Activated CD4-positive, CD25-positive, alpha-beta regulatory T cell treated with anti-CD3 and anti-CD28 coated beads, Interleukin-2, amount 50 U/mL, for 24 hours (primary cell): ENCODE measurements at places on chromosomes 13 and 19.

DNA sequence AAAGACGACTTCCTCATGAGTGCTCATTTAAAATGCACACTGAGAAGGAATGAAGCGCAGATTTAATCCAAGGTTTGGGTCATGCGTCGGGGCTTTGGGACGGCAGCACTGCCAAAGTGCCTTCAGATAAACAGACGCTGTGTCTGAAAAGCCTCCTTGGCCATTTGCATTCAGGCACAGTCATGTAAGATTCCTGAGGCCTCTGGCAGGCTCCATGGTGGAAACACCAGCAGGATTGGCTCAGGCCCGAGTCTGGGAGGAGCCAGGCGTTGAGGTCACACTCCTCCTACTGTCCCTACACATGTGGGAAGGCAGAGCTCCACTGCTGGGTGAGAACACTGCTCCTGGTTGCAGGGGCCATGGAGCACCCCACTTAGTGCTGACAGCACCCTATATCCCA, 113.3 kb upstream of the KL start:
- ATAC-seq: no peak

- ATAC-seq: no peak
Measured at GRCh38 chr13:28984825-28985224, 164.7 kb downstream of the MTUS2 start.

GRCh38 chr19:47109541-47110375, 3.8 kb downstream of the ZC3H4 start:
- ATAC-seq: no peak

- no peak for ATAC-seq
Measured at GRCh38 chr13:106213028-106213757, 322.3 kb downstream of the EFNB2 start.

GRCh38 chr19:10238172-10238783, 7.1 kb upstream of the S1PR2 start:
- ATAC-seq: no peak

DNA sequence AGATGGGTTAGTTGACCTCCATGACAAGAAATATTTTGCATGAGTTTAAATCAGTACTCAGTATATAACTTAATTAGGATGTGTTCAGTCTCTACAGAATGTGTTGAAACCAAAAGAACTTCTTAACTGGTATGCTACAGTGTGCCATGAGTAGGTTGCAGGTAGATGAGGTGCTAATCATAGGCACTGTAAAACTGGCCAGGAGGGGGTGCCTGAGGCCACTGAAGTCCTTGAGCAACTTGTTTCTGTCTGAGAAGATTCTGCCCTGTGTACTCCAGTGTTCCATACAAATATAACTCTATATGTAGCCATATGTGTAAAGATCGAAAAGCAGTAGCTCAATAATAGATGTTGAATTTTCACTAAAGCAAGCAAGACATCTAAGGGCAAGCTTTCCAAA, 549.2 kb upstream of the KLF12 start:
- ATAC-seq: no peak

- ATAC-seq: no peak
Measured at GRCh38 chr13:43981091-43981490, 101.4 kb downstream of the LACC1 start.

DNA sequence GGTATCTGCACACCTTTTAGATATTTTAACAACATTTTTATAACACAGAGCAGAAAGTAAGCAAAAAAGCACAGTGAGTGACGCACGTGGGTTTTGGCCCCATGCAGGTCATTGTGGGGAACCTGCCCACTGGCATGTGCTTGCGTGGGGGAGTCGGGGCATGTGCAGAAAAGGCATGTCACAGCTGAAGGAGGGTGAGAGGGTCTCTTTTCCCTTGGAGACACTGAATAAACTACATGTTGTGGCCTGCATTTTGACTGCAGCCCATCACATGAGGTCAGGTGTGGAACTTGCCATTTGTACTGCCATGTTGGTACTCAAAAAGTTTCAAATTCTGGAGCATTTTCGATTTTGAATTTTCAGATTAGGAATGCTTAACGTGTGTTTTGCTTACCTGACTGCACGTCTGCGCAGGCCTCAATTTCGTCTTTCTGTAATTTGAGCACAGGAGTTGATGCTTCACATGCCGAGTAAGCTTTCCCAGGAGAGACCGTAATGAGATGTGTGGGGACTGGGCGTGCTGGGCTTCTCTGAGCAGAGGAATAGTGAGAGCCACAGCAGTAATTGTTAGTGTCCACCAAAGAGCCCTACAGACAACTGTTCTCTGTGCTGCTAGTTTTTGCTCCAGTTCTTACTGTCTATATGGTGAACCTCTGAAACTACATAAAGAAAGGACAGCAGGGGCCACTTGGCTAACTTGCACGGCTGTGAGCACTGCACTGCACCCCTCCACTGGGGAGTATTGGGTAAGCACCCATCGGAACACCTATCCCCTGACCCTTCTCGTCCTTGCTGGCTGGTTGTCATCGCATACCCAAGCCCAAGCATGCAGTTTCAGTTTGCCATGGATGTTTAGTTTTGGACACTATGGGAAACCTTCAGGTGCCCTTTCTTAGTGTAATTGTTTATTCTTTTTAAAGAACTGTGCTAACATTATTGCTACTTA, 72.9 kb upstream of the GPR183 start:
- no peak for ATAC-seq

- ATAC-seq: no peak
Measured at GRCh38 chr19:48874303-48875135, 2.3 kb downstream of the PPP1R15A start.

DNA sequence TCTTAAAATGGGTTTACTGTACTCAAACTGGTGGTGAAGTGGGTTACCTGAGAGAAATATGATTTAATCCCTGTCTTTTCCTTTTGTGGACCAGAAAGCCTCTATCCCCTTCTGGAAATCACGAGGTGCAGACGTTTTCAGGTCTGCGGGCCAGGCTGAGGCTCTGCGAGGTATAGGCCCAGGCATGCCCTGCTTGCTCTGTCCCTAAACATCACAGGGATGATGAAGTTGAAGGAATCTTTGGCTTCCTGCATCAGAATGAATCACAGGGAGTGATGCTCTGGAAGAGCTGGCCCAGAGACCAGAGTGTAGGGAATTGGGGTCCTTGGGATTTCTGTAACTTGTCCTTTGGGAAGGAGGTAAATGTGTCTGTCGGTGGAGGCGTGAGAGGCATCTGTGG, 18.4 kb upstream of the CHST8 start:
- ATAC-seq: no peak

GRCh38 chr19:38702278-38702677, 42.0 kb downstream of the CAPN12 start:
- no peak for ATAC-seq
